Fibroblast of skin of right biceps (primary cell): ENCODE measurements at places on chromosomes 12 and 14.
A peak's percentile ranks its signal among the peaks of the same experiment; 100 is the strongest.

DNA sequence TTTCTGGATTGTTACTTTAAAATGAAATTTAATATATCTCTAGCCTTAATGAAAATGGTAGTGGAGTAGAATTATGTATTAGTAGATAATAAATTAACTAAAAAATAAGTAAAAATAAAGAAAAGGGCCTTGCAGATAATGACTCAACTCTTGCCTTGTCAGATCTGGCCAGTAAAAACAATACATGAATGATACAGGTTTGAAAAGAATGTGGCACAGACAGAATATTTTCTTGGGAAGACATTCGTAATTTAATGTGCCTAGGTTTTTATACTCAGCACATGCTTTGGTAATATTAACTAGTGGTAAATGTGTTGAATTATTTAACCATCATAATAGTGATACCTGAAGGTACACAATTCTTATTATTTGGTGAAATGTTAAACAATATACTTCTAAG lies 28.3 kb downstream of the ATF7IP start:
- peak; percentile 49 for DNase-seq

DNA sequence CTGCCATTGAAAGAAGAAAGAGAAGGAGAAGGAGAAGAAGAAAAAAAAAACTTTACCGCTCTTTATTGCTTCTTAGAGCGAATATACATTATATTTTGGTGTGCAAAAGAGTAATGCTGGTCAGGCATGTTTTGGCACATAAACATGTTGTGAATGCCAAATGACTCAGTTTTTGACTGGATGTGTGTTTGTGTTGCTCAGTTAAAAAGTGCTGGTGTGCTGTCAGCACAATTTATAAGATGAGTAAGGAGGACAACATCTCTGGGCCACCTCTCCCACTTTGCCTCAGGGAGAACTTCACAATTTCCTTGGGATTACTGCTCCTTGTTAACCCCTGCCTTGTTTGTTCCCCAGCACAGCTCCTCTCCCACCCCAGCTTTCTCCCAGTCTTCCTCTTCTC lies 584.8 kb downstream of the ETNK1 start:
- DNase-seq = no peak

DNA sequence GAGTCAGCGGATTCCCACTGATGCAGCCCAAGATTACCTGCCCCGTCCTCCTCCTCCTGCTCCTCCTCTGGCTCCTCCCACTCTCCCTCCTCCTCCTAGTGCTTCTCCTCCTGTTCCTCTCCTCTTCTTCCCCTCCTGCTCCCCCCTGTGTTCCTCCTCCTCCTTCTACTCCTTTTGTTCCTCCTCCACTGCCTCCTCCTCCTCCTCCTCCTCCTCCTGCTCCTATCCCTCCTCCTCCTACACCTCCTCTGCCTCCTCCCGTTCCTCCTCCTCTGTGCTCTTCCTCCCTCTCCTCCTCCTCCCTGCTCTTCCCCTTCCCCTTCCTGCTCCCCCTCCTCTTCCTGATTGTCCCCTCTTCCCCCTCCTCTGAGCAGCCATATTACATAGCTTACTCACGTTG lies 141.3 kb downstream of the CACNA1C start:
- peak; percentile 30 for DNase-seq

DNA sequence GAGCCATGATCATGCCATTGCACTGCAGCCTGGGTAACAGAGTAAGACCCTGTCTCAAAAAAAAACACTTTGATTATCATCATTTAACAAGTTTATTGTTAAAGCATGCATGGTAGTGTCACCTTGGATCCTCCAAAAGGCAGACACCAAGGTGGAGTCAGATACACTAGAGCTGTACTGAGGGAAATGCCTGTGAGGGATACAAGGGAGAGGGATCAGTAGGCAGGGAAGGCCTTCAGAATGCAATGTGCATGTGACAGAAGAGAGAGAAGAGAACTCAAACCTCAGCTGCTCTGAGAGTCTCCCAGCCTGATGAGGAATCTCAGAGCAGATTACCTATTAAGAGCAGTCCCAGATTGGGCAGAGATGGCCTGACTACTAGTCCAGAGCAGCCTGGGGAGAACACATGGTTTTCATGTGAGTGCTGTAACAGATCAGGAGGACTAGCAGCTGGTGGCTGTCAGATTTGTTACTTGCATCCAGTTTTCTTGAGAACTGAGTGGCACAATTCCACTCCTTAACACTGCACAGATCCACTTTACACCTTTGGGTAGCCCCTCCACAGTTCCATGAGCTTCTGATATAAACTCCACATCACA lies 38.0 kb upstream of the A2ML1 start:
- no peak for DNase-seq

DNA sequence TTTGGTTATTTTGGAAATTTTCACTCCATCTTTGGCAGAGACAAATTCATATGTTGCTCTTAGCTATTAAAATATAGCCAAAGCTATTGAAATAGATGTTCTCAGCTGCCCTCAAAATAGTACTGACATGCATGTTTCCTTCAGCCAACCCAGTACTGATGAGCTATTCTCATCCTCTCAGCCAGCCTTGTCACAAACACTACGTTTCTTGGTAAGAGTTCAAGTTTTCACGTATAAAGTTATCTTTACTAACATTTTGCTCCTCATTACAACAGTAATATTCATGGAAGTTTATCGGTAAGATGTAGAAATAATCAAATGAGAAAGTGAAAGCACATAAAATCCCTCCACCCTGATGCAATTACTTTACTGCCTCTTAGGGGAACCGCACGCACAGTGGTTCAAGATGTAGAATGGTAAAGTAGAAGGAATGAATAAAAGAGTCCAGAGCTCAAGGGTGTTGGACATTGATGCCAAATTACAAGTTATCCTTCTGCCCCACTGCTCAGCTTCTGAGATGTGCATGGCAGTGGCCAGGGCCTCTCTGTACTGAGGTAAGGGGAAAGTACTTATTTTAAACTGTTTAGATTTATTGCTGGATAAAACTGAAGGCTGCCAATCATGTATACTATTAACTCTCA lies 20.7 kb downstream of the GCH1 start:
- peak; percentile 33 for DNase-seq

- no peak for DNase-seq
Observed at GRCh38 chr12:122137229-122137628, 36.8 kb downstream of the IL31 start.

GRCh38 chr12:7512553-7512952 lies 9.0 kb upstream of the CD163 start:
- DNase-seq = peak; percentile 96

DNA sequence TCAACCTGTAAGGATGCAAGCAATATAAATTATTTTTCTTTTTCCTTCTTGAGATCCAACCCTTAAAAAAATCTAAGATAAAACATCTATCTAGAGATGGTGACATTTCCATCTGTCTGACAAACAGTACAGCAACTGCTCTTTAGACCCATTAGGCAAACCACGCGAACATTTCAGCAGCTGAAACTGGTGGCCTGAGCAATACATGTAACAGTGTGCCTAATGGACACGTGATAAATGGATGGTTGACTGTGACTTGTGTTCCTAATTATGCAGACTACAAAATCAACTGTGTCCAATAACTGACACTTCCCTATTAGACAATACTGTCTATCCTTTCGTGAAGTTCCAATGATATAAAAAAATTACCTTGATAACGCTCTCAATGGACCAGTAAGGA lies 18.9 kb downstream of the E2F7 start:
- DNase-seq = no peak

- no peak for DNase-seq
Observed at GRCh38 chr12:116150001-116150400, 127.5 kb downstream of the MED13L start.

GRCh38 chr14:61421212-61421923 lies 100.0 kb downstream of the PRKCH start:
- no peak for DNase-seq

DNA sequence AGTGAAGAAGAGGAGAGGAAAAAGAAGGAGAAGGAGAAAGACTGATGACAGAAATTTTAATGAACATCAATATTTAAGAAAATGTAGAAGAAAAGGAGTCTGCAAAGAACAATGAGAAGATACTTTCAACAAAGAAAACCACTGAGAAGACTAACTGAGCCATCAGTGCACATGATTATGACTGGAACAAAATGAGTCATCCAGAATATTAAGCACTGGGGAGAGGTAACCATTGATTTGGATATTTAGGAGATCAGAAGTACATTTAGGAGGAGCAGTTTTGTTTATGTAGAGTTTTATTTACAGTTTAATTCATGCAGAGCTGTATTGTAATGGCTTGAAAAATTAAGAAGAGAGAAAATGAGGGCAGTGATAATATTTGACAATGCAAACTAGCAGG lies 159.1 kb downstream of the C12orf50 start:
- no peak for DNase-seq

DNA sequence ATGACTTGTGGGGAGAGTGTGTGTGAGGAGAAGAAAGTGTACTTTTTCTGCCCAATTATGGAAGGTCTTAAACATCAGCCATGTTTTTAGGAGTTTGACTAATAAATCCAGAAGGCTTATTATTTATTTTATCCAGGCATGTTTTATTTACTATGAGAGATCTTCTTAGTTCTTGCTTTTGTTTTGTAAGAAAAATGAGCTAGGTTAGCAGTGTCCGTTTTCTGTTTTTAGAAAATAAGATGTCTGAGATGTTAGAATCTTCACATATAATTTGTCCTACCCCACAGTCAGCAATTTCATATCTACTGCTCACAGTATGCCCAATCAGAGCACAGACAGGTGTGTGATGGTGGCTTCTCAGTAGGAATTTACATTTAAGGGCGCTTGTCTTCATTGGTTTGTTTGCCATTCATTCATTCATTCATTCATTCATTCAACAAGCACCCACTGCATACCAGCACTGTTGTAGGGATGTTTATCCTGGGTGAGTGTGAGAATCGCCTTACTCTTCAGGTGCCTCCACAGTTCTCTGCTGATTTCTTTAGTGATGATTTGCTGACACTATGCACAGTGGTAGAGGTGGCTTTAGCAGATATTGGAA lies 83.2 kb downstream of the CRADD start:
- DNase-seq = no peak

GRCh38 chr12:90833228-90833627 lies 121.7 kb downstream of the CCER1 start:
- no peak for DNase-seq

DNA sequence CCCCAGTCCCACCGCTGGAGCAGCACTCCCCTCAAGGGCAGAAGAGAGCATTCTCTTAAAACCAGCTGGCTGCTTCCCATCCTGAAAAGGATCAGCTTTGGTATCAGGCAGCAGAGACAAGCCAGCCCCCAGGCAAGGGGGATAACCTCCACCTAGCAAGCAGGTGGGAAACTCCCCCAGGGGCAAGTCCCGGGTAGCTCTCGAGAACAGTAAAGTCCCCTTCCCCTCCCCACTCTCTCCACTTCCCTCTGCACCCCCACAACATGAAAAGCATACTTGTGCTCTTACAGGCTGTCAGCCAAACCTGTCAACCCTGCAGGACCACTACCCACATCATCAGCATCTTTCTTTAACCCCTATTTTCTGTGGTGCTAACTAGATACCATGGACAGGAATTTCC lies 254.0 kb downstream of the NTF3 start:
- DNase-seq = no peak

GRCh38 chr12:1184402-1184801 lies 193.4 kb downstream of the ERC1 start:
- peak; percentile 80 for DNase-seq

- DNase-seq = peak; percentile 93
Observed at GRCh38 chr14:32724867-32725471, 213.7 kb upstream of the NPAS3 start.

- DNase-seq = no peak
Observed at GRCh38 chr12:116113398-116114130, 163.9 kb downstream of the MED13L start.

GRCh38 chr14:105861985-105862465 lies 335.6 kb downstream of the TMEM121 start:
- DNase-seq = no peak

GRCh38 chr12:2647186-2647585 lies 147.6 kb upstream of the FKBP4 start:
- DNase-seq = no peak

- DNase-seq = peak; percentile 95
Observed at GRCh38 chr12:50221228-50222008, 54.2 kb upstream of the CERS5 start.

GRCh38 chr12:70837026-70837425 lies 83.5 kb downstream of the PTPRR start:
- no peak for DNase-seq

DNA sequence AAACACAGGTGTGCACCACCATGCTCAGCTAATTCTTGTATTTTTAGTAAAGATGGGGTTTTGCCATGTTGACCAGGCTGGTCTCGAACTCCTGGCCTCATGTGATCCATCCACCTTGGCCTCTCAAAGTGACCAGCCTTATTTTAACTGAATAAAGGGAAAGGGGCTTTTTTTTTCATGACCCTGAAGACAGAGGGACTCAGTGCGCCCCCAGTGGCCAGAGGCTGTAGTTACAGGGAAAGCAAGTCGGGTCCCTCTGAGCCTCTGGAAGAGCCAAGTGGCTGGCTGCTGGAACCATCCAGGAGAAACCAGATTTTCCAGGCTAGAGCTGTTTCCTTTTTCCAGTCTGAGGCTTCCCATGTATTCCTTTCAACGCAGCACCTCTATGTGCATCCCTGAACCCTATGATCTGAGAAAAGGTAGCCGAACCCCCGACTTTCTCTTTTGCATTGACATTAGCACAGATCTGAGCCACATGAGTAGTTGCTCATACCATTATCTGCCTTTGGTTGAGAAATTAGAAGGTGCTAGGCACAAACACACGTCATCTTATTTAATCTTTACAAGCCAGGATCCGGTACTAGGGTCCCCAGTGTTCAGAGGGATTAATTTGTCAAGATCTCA lies 342.7 kb downstream of the CACNA1C start:
- DNase-seq = peak; percentile 42

GRCh38 chr12:107783406-107784376 lies 9.2 kb downstream of the ASCL4 start:
- no peak for DNase-seq

DNA sequence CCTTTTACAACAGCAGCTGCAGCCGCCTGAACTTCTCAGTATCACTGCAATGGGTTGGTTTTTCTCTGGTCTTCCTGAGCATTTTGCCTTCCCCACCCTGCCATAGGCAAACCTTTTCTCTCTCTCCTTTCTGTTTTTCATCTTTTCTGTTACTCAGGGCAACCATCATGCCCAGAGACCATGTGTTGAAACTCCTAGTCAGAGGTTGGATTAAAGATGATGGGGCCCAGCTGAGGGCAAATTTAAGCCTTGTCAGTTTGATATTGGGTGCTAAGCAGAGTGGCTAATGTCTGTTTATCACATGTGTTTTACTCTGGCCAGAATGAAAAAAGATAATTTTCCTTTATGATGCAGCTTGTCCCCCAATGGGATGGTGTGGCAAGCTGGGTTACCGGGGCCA lies 107.9 kb upstream of the PMCH start:
- DNase-seq = no peak

DNA sequence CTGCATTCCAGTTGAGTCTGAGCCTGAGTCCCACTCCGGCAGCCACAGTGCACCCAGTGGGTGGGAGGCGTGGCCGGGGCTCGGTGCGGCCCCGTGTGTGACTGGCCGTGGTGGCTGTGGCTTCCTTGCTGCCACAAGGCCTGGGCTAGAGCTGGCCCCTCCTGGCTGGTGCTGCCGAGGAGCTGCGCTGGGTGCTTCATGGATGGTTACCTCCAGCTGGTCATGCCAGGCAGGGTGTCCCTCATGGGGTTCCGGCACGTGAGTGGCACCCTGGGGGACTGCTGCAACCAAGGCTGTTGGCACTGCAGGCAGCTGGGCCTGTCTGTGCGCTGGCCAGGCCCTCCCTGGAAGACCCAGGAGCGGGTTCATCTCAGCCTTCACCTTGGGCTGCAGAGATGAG lies 62.7 kb downstream of the KIF26A start:
- DNase-seq = no peak
